Coronary artery (tissue), 2 donors: ENCODE measurements at places on chromosomes 5 and 9.

- DNase-seq = no peak
These were observed 277.6 kb downstream of the EBF1 start for GRCh38 chr5:158822099-158822498.

DNA sequence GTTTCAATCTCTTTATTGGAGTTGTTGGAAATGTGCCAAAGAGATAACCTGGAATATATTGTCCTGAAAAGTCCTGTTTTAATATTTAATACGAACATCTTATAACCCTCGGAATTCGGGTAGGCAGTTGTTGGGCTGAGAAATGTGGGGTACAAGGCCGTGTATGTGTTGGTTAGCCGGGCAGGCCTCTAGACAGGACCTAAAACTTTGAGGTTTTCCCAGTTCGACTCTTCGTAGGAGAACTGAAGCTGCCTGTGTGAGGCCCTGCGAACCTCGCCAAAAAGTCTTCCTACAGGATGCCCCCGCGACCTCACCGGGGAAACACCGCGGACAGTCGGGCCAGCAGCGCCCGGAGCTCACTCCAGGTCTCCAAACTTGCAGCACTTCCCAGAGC is 583 bp upstream of the TJP2 start:
- no peak for DNase-seq

DNA sequence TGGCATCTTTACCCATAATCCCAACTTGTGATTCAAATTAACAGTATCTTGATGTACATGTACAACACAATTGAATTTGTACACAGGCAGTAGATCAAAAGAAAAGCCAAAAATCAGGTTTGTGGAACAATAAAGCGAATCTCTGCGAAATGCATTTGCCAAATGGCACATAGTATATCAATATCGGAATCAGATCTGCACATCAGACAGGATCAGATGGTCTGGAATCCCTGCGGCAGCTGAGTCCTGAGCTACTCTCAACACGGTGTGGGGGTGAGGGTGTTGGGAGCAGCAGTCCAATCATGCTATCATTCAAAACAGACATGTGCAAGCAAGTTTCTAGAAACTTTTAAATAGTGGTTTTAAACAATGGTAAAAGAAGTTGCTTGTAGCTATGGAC is 358.3 kb downstream of the SEMA5A start:
- no peak for DNase-seq

GRCh38 chr5:38208782-38209378 is 49.5 kb upstream of the EGFLAM start:
- no peak for DNase-seq

- no peak for DNase-seq
These were observed 161.4 kb downstream of the DOCK8 start for GRCh38 chr9:376115-376514.

GRCh38 chr5:143338658-143339366 is 64.7 kb downstream of the NR3C1 start:
- DNase-seq = no peak

GRCh38 chr5:89816038-89816437 is 593.5 kb downstream of the CETN3 start:
- no peak for DNase-seq

DNA sequence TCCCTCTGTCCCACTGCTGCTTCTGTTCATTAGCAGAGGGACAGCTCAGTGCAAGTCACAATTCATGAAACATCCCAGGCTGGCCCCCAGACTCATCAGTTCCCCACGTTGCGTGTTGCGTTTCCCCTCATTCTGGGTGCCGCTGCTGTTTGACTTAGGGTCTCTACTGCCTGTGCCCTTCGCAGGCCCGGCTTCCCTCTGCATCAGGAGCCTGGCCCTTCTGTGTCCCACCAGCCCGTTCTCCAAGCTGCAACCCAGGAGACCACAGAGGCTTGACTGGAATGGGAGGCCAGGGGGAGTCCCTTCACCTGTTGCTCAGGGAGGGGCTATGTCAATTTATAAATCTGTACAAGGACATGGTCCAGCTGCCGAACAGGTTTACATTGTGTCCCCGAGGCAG is 53.9 kb upstream of the SUSD3 start:
- no peak for DNase-seq
